HepG2 (cell line): ENCODE measurements at places on chromosomes 4 and X.
A peak's percentile ranks its signal among the peaks of the same experiment; 100 is the strongest.

DNA sequence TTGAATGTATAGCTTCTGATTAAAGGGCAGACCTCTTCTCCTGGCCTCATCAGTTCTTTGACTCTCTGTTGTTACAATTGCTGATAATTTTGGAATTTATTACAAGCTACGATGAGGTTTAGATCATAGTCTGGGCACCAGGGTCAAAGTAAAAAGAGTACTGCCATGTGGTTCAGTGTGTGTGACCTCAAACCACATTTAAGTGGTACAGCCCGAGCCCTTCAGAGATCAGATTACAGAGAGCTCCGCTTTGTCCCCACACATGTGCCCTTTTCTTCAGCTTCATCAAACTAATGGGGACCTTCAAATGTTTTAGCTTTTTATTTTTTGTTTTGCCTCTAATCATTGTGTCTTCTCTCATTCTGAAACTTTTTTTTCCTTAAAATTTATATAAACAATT, 37.1 kb downstream of the SPANXN2 start:
- no peak for DNase-seq

- peak; percentile 1 for DNase-seq
Measured at GRCh38 chr4:46886711-46887110, 22.3 kb downstream of the COX7B2 start.

DNA sequence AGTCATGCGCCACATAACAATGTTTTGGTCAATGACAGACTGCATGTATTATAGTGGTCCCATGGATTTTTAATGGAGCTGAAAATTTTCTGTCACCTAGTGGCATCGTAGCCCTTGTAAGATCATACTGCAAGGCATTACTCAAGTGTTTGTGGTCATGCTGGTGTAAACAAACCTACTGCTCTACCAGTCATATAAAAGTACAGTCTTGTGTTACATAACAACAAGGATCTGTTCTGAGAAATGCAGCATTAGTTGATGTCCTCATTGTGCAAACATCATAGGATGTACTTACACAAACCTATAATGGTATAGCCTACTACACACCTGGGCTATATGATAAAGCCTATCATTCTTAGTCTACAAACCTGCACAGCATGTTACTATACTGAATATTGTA, 34.6 kb downstream of the COX18 start:
- DNase-seq, result no peak

- DNase-seq, result no peak
Measured at GRCh38 chrX:71098302-71098701, 2.7 kb downstream of the FOXO4 start.

- no peak for DNase-seq
Measured at GRCh38 chr4:179941911-179942310, 2301.3 kb upstream of the TENM3 start.

GRCh38 chr4:57668621-57669020, 558.4 kb upstream of the IGFBP7 start:
- no peak for DNase-seq

DNA sequence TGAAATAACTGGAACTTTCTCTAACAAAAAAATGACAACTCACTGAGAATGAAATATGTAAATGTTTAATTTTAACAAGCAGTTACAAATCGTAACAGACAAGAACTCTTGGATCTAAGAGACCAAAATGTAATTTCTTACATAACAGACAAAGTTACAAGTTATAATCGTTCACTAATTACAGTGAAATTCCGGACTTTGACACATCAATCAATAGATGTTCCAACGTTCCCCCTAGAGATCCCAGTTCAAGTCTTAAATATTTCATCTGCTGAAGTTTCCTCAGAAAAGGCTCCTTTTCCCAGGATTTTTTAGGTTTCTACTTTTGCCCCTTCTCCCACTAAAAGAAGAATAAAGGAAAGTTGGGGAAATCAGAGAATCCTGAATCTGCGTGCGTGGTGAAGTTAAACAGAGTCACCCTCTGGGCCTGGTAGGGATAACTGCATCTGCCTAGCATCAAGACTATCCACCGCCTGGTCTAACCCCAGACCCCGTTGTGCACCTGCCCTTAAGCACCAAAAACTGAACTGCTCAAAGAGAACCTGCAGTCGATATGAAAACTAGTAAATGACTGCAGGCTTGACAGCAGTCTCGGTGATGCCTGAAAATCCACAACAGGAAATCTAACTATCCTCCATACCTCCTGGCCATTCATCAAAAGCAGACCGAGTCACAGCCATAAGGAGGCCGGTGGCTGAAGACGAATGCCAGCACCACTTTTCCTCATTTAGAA, 2.3 kb downstream of the IRF2 start:
- DNase-seq, result no peak

GRCh38 chr4:2933566-2934076, 29.6 kb downstream of the NOP14 start:
- DNase-seq, result no peak

DNA sequence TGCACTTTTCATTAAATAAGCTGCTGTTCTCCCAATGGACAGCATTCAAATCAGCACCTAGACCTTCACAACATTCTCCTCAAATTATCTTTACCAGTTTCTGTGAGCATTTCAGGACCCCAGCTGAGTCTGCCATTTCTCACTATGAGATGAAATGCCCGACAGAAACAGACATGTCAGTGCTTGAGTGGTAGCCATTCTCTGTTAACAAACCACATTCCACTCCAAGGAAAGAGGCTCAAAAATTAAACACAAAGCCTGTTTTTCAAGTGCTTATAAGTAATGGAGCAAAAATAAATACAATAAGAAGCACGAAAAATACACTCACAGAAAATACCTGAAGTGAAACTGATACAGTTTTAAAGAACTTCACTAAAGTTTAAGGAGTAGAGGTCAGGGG, 320.2 kb upstream of the PRPS2 start:
- DNase-seq, result no peak

DNA sequence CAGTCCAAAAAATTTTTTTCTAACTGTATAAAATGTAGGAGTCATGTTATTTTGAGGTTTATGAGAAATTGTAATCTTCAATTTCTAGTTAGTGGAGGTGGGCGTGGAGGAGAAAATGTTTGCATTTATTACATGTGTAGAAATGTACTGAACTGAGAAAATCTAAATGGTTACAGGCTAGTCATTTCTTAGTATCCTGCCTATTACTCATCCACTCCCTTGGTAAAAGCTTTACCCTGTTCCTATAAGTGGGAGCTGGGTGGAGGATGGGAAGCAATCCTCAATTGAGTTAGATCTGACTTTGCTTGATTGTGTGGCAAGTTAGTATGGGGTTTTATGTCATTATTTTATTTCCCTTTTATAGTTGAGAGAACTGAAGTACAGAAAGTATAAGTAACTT, 73.8 kb downstream of the POLA1 start:
- no peak for DNase-seq

DNA sequence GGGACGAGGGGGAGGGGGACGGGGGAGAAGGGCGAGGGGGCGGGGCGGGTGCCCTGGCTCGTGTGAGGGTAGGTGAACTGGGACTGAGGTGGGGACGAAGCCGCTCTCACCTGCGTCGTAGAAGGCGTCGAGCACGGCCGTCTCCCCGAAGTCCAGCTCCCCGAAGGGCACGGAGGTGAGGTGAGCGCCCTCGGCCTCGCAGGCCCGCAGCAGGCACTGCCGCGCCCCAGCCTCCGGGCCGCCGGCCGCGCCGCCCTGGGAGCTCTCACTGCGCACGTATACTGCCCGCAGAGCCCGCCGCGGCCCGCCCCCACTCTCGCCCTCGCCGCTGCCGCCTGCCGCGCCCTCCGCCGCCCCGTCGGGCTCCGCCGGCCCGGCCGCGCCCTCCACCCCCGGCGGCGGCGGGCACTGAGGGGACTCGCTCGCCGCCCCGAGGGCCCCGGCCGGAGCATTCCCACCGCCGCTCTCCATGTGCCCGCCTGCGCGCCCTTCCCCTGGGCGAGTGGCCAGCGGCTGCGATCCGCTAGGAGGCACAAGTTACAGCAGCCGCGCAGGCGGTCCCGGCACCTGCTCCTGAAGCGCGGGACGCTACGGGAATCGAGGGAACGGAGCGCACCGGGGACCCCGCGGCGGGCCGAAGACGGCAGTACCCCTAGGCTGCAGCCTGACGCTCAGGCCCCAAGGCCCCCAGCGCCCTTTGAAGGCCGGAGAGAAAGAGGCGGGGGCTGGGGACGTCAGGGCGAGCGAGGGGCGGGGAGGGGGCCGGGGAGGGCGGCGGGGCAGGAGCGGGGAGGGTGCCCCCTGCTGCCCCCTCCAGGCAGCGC, at the start of gene MAP3K15:
MAP3K15 (minus strand) TSS at position 718 of the 824 bp plus-strand sequence; CDS start at position 471, 247 bp downstream.
- DNase-seq, result peak; percentile 13

- no peak for DNase-seq
Measured at GRCh38 chr4:102405821-102406401, 60.6 kb upstream of the SLC39A8 start.

- DNase-seq, result no peak
Measured at GRCh38 chr4:5891563-5892322, 1.1 kb downstream of the CRMP1 start.

- DNase-seq, result no peak
Measured at GRCh38 chrX:54237014-54237413, 54.0 kb upstream of the FAM120C start.

DNA sequence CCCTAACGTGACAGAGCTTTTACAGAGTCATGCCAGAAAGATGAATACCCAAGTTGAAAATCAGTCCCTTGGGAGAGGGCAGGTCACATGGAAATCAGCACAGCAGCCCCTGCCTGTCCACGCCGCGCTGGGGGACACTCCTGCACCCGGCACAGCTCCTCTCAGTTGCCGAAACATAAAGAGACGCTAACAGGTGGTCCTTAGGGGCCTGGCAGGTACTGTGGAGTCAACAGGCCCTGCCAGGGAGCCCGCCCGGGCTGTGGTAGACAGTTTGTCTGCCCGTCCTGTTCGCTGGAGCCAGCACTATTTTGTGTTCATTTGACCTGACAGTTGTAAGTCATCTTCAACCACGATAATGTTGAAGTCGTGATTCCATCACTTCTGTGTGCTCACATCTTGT, 30.5 kb downstream of the NELFA start:
- DNase-seq, result no peak

DNA sequence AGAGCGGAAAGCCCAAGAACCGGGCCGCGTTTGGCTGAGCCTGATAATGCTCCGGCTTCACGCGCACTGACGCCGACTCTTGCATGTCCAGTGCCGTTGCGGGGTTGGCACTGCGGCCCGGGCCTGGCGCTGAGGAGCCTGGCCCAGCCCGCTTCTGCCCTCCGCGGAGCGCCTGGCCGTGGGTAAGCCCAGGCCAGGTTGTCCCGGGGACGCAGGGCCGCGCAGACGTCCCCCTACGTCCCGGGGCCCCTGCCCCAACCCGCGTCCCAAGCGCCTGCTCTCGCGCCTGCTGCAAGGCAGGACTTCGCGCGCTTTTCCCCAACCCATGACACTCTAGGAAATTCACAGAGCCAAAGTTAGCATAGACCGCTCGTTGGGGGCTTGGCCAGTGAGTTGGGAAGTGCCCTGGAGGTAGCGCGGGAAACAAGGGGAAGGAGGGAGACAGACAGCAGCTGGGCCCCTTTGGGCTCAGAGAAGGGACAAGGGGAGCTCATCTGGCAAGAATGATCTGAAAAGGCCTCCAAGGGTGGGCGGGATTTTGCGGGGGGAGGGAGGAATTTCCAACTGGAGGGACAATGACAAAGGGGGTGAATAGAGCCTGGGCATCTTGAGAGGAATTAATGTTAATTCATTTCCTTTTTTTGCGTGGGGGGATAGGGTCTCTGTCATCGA, 665 bp upstream of the LRPAP1 start:
- no peak for DNase-seq

DNA sequence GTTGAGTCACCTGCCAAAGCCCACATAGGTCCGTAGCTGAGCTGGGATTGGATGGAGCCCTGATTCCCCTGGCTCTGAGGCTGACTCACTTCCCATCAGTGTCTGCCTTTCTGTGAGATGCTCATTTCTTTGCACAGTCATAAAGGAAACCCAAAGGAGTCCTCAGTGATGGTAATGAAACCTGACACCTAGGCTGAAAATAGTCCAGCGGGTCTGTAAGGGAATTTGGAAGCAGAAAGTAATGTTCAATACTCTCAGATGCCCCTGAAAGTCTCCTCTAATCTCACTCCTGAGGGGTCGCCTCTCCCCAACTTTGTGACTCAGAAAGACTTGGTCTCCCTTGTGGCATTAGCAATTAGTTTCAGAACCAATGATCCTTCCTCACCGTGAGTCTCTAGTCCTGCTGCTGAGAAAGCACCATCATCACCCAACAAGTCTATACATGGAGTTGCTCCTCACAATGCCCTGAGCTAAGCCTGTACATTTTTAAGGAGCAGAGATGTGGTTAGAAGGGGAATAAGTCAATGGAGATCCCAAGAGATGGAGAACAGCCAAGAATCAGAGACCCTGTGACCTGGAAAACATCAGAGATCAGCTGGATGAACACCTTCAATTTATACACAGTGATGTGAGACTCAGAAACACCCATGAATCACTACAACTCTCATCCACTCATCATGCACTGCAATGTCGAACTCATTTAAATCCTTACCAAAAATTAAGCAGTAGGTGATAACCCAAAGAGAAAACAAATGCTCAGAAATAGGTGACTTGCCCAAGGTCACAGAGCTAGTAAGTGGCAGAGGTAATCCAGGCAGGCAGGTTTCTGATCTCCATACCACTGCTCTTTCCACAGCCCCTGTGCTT, 219.0 kb upstream of the CPEB2 start:
- DNase-seq, result no peak

GRCh38 chrX:110087485-110088356, 84.8 kb downstream of the TMEM164 start:
- DNase-seq, result no peak

- DNase-seq, result no peak
Measured at GRCh38 chr4:112516471-112517066, 589 bp upstream of the NEUROG2 start.

- DNase-seq, result no peak
Measured at GRCh38 chr4:99710020-99710419, 52.4 kb upstream of the C4orf54 start.

GRCh38 chr4:123127218-123127617, 204.8 kb upstream of the NUDT6 start:
- no peak for DNase-seq

DNA sequence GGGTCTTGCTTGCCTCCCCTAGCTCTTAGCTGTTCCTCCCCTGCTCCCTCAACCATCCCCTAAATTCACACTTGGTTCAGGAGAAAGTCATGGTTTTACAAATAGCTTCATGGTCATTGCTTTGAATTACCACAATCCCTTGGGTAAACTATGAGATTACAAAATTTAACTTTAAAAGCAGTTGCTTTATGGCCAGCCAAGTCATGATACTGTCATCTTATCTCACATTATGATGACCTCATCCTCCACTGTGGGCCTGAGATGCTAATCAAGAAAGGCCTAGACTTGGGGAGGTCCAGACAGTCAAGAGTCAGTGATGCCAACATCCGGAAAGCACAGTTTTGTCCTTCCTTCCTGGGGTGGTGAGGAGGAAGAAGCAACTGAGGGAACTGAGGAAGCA, 10.5 kb upstream of the FGF16 start:
- no peak for DNase-seq
